Kidney (tissue), 22 donors: ENCODE measurements at places on chromosomes 12 and 14. TPM values are rescaled to one million over a fixed set of nuclear protein-coding genes. Genes with fewer than 3 reads are reported as not detected.

PLA2G1B gene
- not detected for polyA plus RNA-seq

TEAD4 gene
- polyA plus RNA-seq, result 19.8 TPM

TBX5 gene
- not detected for polyA plus RNA-seq

TRAF3 gene
- polyA plus RNA-seq, result 5.2 TPM

HOXC13 gene
- polyA plus RNA-seq, result not detected

RECQL gene
- 9.0 TPM for polyA plus RNA-seq

TMEM30B gene
- 9.4 TPM for polyA plus RNA-seq

PLBD1 gene
- polyA plus RNA-seq, result 28.4 TPM

CLEC4C gene
- polyA plus RNA-seq, result not detected

PLEKHG7 gene
- 0.45 TPM for polyA plus RNA-seq

TAS2R50 gene
- polyA plus RNA-seq, result not detected

NXPH4 gene
- 0.71 TPM for polyA plus RNA-seq

LIN7A gene
- polyA plus RNA-seq, result 9.9 TPM

WBP11 gene
- polyA plus RNA-seq, result 17.6 TPM

FOXA1 gene
- not detected for polyA plus RNA-seq

B3GNT4 gene
- 8.0 TPM for polyA plus RNA-seq

FAIM2 gene
- polyA plus RNA-seq, result 1.3 TPM

C12orf54 gene
- polyA plus RNA-seq, result not detected

RAPGEF3 gene
- 84.3 TPM for polyA plus RNA-seq

SPX gene
- polyA plus RNA-seq, result 28.2 TPM

TAC3 gene
- not detected for polyA plus RNA-seq

SLC38A4 gene
- 7.4 TPM for polyA plus RNA-seq

RABGGTA gene
- 25.8 TPM for polyA plus RNA-seq

MMP14 gene
- 30.1 TPM for polyA plus RNA-seq

SERPINA12 gene
- polyA plus RNA-seq, result not detected

RFX4 gene
- polyA plus RNA-seq, result not detected

BHLHE41 gene
- 2.2 TPM for polyA plus RNA-seq

ESRRB gene
- 19.1 TPM for polyA plus RNA-seq

B4GALNT3 gene
- 11.3 TPM for polyA plus RNA-seq

PRR4 gene
- 3.2 TPM for polyA plus RNA-seq

TAS2R46 gene
- not detected for polyA plus RNA-seq

FAR2 gene
- 3.1 TPM for polyA plus RNA-seq

SIX6 gene
- polyA plus RNA-seq, result not detected

NUAK1 gene
- 2.9 TPM for polyA plus RNA-seq

CCDC196 gene
- polyA plus RNA-seq, result not detected

NGB gene
- polyA plus RNA-seq, result not detected

AQP6 gene
- polyA plus RNA-seq, result 74.1 TPM

INSM2 gene
- polyA plus RNA-seq, result not detected

GPR132 gene
- 0.17 TPM for polyA plus RNA-seq

LRRC9 gene
- not detected for polyA plus RNA-seq

DPF3 gene
- 2.3 TPM for polyA plus RNA-seq

DTX1 gene
- 7.3 TPM for polyA plus RNA-seq

CDH24 gene
- 5.4 TPM for polyA plus RNA-seq

TPH2 gene
- polyA plus RNA-seq, result not detected

TAS2R13 gene
- not detected for polyA plus RNA-seq

SLC38A6 gene
- polyA plus RNA-seq, result 21.9 TPM
